Stimulated activated CD4-positive, alpha-beta T cell treated with anti-CD3 and anti-CD28 coated beads, Interleukin-1b, Interleukin-23, amount 100 ng/mL, for 1 hour (primary cell): ENCODE measurements at places on chromosomes 2 and 18.

DNA sequence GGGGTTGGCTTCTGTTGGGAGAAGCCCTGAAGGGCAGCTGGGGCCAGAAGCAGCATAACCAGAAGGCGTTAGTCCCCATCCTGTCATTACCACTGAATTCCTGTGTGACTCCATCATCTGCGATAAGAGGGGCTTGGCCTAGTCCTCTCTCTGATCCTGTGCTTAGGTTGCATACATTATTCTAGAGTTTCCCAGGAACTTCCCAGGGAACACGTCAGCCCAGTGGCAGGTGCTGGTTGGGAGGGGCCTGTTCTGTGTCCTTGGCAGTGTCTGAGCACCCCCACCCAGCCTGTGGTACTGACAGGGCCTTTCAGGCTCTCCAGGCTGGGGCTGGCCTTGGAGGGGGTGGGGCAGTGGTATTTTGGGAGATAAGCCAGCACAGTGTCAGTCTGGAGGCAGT is 4.5 kb upstream of the TOGARAM2 start:
- DNase-seq = no peak

- no peak for DNase-seq
These were observed 58.2 kb downstream of the ADI1 start for GRCh38 chr2:3460831-3461800.

GRCh38 chr2:218296847-218297246 is 4.5 kb upstream of the TMBIM1 start:
- DNase-seq = no peak

- no peak for DNase-seq
These were observed 3.5 kb upstream of the KCNE4 start for GRCh38 chr2:223048519-223048918.

DNA sequence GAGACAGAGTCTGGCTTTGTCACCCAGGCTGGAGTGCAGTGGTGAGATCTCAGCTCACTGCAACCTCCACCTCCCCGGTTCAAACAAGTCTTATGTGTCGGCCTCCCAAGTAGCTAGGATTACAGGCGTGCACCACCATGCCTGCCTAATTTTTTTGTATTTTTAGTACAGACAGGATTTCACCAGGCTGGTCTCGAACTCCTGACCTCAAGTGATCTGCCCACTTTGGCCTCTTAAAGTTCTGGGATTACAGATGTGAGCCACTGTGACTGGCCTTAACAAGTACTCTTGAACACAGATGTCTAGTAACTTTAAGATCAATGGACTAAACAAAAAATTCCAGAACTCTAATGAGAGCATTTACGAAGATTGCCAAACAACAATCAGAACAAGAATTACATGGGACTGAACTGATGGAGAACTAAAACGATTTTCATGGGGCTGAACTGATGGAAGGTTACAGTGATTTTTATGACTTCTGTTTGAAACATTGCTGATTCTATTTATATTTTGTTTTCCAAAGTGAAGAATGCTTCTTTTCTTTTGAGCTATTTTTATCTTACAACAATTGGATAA is 46.5 kb upstream of the ST3GAL5 start:
- DNase-seq = no peak

GRCh38 chr2:44817256-44817655 is 124.2 kb upstream of the SIX3 start:
- no peak for DNase-seq
